Cardiac fibroblast (primary cell): ENCODE measurements at places on chromosomes 2 and 18.
A peak's percentile ranks its signal among the peaks of the same experiment; 100 is the strongest.

- no peak for DNase-seq
These were observed 99.9 kb upstream of the ZNF236 start for GRCh38 chr18:76722224-76723061.

DNA sequence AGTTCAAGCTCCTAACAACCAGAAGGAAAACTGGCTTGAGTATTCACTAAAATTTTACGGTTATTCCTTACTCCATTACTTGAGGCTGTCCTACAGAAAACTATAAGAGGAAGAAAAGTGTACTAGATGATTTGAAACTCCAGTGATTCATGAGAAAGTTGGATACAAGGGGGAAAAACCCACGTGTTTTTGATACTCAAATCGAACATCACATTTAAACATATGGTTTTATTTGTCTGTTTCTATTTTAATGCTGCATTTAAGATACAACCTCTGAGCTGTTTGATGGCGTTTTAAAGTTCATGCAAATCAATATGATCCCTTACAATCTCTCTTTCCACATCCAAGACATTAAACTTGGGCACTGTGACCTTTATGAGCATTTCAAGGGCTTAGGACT, 125.1 kb upstream of the LMAN1 start:
- DNase-seq: no peak

- no peak for DNase-seq
These were observed 42.4 kb downstream of the CYP27C1 start for GRCh38 chr2:127177617-127178263.

DNA sequence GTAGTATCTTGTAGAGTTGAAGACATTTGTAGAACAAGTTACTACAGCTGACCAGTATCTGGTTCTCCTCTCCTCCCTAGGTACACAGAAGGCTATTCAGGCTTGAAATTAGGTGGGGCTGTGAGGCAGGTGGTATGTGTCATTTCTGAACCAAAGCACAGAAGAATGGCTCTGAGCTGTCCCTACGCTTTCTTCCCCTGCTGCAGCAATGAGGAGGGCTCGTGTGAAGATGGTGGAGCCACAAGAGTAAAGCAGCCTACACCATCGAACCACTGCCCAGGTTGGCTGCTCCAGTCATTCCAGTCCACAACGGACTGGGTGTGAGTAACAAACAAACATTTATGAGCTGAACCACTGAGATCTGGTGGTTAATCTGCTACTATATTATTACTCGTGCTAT, 148.9 kb downstream of the DTNB start:
- no peak for DNase-seq

GRCh38 chr2:27057184-27057583, 5.7 kb downstream of the AGBL5 start:
- no peak for DNase-seq

- DNase-seq: peak; percentile 88
These were observed 13.4 kb downstream of the NOP58 start for GRCh38 chr2:202278944-202279343.

DNA sequence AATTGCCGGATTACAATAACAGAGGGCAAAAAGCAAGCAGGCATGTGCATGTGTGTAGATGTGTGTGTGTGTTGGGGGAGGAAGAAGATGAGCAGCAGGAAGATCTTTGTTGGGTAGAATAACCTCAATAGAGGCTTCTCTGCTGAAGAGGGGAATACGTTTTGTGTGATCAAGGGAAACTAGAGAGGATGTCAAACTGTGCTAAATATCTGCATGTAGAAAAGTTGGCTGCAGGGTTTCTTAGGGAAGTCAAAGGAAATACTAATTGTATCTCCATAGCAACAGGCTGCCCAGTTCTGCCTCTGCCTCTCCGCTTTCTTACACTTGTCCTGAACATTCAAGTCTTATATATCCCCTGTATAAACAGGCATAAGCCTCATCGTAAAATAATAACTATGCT, 190.1 kb upstream of the RND3 start:
- no peak for DNase-seq

DNA sequence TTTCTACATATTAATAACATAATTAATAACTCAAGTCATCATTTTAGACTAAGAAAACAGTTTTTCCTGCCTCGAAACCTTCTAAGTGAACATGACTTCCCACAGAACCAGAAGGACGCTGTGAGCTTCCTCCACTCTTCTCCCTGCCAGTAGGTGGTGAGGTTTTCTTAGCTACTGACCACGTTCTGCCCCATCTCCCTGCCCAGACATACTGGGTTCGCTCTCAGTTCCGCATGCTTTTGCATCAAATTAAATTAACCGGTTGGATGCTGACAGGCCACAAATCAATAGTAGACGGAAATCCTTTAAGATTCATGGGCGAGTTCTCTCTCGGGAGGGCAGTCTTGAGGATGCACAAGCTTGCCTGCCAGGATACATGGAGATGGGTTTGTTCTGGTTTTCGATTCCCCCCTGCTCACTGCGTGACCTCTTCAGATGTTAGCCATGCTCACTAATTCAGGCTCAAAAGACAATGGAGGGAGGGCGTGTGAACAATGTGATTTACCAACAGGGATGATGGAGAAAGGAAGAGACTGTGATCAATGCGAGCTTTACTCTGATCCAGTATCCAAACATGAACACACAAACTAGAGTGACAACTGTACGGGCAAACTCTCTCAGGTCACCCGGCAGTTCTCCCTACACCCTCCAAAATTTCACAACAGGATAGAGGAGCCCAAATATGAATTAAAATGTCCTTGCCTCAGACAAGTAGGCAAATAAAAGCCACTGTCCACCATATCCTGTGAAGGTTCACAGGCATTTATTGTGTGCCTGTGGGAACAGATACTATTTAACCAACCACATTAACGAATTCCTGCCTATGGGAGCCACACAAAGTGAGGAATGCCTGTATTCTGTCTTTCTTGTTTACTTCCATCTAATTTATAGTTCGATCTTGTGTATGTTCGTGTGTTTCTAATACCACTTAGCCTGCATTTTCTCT, 375.7 kb downstream of the EIPR1 start:
- DNase-seq: peak; percentile 42

DNA sequence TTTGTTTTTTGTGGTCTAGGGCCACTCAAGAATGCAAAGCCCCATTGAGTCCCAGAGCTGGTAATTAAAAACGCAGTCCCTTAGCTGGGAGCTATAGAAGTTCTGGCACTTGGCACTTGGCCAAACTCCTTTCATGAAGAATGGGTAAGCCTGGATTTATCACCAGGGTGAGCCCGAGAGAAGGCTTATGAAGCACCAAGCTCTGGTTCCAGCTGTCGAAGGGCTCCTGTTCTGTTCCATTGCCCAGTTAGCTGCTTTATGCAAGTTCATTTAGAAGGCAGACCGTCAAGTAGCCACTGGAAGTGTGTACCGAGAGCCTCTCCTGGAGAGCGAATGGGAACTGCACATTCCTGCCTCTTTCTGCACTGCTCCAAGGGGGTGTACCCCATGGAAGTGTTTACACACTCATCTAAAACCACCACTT, 14.2 kb downstream of the ECEL1 start:
- DNase-seq: peak; percentile 40

GRCh38 chr2:186098821-186099220, 360.2 kb downstream of the FSIP2 start:
- no peak for DNase-seq

GRCh38 chr2:63064197-63064596, 13.6 kb downstream of the OTX1 start:
- DNase-seq: no peak

- no peak for DNase-seq
These were observed 94.7 kb downstream of the DOK6 start for GRCh38 chr18:69495338-69495737.

DNA sequence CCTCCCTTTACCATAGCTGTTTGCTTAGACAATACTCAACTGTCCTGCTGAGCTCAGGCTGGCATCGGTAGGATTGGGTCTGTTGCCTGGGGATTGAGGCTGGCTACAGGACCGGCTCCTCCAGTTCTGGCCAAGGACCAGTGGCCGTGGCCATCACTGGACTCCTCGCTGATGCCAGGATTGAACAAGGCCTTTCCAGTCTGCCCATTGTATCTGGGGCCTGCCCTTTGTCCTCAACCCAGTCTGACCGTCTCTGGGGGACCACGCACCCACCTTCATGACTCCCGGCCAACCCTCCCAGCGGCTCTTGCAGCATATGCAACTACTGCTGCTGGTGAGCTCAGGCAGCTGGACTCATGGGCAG, 28.7 kb downstream of the SH2D6 start:
- DNase-seq: no peak

GRCh38 chr18:79789091-79789891, 8.4 kb upstream of the KCNG2 start:
- DNase-seq: no peak

- DNase-seq: no peak
These were observed 142.7 kb downstream of the DYSF start for GRCh38 chr2:71596011-71596410.

DNA sequence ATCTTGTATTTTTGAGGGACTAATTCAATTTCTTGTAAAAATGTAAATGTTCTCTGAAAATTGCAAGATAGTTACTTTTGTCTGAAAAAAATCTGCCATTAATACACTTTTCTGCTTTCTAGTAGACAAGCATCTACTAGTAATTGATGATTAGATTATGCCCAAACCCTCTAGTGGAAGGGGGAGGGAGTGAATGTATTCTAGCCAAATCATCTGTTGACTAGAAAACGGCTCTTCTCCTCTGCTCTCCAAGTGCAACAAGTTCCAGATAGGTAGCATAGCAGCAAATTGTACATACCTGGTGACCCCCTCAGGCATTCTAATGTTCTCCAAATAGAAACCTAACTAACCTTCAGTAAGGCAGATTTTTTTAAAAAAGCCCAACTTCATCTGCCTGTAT, 58.6 kb downstream of the RELCH start:
- DNase-seq: no peak

- DNase-seq: peak; percentile 1
These were observed 271.3 kb downstream of the LRATD1 start for GRCh38 chr2:14903709-14904374.

GRCh38 chr2:892892-893291, 57.8 kb upstream of the SNTG2 start:
- DNase-seq: no peak

DNA sequence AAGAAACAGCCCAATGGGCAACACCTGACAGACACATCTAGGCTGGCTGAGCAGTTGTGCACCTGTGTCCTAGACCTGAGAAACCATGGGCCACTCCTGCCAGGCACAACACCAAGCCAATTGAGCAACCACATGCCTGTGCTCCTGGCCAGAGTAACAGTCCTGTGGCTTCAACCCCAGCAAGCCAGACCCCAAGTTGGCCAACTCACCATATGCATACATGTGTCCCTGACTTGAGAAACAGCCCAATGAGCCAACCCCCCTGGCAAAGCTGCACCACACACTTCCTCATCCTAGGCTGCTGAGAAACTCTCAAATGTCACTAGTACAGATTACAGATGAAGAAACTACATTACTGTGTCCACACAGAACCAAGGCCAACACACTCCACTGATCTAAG, 36.6 kb downstream of the USP34 start:
- DNase-seq: peak; percentile 12

DNA sequence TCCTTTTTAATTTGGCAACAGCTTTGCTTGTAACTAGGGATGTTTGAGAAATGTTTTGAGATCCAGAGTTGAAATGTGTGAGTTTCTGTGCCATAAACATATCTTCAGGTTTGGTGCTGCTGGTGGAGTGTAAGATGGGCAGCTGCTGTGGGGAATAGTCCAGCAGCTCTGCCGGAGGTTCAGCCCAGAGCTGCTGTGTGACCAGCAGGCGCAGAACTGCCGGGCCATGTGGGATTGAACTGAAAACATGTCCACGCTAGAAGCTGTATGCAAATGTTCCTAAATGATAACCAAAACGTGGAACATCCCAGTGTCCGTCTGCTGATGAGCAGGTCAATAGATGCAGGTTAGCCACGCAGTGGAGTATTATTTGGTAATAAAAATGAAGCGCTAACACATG, 99.6 kb downstream of the DGKD start:
- DNase-seq: no peak

- DNase-seq: no peak
These were observed 41.0 kb upstream of the EPC2 start for GRCh38 chr2:148603562-148603920.

DNA sequence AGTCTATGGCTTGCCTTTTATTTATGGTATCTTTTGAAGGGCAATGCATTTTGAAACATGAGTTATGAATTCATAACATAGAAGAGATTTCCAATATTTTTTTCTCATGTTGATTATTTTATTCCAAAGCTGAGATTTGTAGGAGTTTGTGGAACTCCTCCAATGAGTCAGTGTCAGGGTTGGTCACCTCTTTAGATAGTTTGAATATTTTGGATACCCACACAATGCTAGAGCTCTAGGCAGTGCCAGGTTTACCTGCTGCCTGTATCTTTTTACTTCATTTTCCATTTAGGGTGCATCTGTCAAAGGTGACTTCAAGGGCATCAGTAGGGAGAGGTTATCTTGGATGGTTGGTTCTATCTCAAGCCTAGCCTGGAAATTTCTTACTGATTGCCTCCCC, 152.7 kb downstream of the CERS6 start:
- DNase-seq: no peak

DNA sequence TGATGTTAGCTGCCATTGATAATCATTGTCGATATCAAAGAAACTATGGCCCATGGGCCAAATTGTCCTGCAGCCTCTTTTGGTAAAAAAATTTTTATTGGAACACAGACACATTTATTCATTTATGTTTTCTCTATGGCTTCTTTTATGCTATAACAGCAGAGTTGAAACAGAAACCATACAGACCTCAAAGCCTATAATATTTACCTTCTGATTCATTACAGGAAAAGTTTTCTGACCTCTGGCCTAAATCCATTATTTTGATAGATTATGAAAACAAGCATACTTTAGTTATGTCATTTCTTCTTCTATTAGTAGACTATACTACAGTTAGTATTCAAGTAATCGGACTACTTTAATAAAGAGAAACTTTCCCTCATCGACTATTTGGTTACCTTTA, 349.7 kb upstream of the GALNT5 start:
- no peak for DNase-seq
